ENCODE measurements at places on chromosomes 2 and 18.

GRCh38 chr2:226916669-226917068 is 80.8 kb downstream of the RHBDD1 start:
- DNase-seq: no peak

DNA sequence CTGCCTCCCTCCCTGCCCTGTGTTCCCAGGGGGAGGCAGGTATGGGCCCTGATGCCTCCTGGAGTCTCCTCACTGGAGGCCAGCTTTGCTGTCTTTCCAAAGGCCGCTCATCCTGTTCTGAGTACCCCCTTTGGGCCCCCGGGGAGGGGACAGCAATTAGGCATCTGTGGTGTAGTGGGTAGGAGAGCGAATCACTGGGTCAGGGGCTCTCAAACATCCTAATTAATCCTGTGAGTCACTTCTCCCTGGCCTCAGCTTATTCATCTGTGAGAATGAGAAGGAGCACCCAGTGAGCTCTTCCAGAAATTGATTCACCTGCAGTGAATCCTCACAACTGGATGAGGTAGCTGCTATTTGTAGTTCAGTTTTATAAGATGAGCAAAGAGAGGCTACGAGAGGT is 16.4 kb downstream of the TET3 start:
- no peak for DNase-seq

GRCh38 chr2:170887896-170888295 is 41.2 kb upstream of the GORASP2 start:
- no peak for DNase-seq

DNA sequence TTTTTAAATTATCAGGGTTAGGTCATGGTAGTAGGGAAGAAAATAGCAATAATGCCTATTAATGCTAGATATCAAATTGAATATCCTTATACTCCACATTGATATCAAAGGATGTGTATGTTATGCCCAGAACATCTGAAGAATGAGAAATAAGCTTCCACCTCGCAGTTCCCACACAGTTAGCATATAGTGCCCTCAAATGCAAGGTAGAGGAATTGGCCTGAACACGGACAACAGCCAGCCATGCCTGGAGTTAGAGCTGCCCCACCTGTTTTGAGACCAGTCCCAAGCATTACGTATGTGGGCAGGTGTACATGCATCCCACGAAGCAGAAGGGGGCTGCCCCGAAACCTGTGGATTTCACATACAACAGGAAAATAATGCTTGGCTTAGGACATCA is 79.6 kb downstream of the SUMO1 start:
- no peak for DNase-seq

DNA sequence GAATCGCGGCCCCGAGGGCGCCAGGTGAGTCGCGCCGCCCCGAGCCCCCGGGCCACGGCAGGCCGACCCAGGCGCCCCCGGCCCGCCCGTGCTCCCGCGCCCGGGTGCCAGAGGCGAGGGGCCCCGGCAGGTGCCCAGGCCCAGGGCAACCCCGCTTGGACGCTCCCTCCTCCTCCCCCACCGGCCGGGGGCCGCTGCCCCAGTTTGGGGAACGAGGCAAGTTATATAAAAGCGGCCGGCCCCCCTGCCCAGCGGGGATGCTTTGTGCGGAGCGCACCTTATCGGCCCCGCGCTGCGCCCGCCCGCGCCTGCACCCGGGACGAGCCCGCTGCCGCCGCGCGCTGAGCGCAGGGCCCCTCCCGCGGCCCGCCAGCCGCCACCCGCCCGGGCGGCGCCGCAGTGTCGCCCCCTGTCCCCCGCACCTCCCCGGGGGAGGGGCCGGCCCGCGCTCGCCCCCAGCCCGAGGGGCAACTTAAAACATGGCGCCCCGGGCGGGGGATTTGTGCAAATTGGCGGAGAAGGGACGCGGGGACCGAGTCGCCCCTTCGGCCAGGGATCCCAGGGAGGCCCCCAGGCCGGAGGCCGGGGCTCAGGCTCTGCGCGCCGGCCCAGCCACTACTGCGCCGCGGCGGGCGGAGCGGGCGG is 639 bp downstream of the EPB41L3 start:
- DNase-seq: no peak

DNA sequence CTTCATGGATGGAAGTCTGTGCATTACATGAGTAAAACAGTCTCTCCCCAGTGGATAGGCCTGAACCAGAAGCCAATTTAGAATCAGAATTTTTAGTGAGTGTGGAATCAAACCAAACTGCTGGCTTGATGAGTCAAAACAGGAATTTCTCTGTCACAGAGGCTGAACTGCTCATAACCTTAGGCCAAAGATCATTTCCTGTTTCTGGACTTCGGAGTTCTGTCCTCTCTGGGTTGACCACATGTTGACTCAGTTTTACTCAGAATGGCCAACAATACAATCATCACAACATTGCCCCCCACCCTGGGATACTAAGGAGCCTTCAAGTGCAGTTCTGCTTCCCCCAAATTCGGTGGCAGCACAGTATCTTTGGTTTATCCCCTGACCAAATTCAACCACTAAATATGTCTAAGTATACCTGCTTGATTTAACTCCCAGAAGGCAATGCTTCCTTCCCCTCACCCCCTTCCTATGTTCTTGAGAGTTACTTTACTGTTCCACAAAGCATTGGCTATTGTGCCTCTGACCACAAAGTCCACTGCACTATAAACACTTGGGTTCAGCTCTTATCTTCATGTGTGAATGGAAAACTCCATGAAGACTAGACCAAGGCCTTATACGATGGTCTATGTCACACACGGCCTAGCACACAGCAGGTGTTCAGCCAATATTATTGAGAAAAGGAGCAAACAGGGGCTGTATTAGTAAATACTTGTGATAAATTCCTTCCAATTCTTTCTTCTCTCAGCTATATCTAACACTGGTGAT is 67.8 kb downstream of the NXPH2 start:
- no peak for DNase-seq

DNA sequence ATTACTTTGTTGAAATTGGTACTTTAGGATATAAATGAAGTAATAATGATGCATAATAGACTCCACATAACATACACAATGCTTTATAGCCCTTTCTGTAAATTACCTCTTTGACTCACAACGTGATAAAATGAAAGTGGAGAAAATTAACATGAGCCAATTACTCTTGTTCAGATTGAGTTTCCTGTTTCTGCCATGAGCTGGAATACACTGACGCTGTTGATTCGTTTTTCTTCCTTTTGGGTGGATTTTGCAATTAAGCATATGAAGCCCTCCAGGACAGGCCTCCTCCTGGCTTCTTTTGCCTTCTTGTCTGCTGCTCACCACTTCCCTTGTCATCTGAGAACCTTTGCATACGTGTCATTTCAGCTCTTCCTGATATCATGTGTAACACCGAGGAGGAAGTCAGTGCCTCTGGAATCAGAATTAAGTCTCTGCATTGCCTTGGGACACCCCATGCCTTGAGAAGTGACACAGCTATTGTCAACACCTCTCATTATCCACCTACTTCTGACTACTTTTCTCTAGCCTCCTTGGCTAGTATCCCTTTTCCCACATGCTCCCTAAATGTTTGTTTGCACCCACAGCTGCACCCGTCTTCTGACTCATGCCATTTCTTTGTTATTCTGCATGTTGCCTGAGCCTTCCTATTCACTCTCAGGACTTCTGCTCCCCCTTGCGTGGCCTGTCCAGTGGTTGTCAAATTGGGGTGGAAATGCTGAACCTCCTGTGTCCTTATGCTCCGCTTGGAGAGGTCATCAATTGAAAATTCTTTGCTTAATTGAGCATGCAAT is 134.1 kb downstream of the FMNL2 start:
- no peak for DNase-seq

GRCh38 chr18:14922965-14923565 is 175.1 kb downstream of the ANKRD30B start:
- DNase-seq: no peak

DNA sequence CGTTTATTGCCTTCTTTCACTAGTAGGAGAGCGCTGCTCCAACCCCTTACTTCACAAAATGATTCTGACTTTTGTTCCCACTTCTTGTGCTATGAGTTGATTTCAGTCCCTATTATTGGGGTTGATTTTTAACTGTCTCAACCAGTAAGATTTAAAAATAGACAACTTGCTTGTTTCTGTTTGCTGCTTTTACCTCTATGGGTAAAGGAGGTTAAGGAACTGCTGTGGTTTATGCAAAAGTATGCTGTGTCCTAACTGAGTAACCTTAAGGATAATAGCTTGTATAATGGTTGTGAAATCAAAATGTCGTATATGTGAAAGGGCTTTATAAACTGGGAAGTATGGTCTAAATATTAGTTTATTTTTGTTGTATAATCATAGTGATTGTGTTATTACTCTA is 22.6 kb downstream of the ALMS1 start:
- no peak for DNase-seq

DNA sequence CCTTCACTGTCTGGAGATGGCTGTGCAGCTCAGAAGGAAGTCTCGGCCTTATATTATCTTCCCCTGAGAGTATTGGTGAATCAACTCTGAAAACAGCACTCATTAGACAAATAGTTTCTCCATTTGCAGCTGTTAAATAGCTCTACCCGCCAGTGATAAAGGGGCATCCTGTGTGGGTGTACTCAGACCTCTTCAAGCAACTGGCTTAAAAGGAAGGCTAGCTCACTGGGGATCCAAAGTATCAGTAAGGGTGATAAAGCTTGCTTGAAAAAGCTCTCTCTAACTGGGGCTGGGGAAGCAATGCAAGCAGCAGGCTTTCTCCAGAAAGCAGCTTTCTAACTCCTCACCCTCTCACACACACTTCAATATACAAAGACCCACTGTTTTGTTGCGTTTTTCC is 64.9 kb upstream of the PSMD14 start:
- no peak for DNase-seq

DNA sequence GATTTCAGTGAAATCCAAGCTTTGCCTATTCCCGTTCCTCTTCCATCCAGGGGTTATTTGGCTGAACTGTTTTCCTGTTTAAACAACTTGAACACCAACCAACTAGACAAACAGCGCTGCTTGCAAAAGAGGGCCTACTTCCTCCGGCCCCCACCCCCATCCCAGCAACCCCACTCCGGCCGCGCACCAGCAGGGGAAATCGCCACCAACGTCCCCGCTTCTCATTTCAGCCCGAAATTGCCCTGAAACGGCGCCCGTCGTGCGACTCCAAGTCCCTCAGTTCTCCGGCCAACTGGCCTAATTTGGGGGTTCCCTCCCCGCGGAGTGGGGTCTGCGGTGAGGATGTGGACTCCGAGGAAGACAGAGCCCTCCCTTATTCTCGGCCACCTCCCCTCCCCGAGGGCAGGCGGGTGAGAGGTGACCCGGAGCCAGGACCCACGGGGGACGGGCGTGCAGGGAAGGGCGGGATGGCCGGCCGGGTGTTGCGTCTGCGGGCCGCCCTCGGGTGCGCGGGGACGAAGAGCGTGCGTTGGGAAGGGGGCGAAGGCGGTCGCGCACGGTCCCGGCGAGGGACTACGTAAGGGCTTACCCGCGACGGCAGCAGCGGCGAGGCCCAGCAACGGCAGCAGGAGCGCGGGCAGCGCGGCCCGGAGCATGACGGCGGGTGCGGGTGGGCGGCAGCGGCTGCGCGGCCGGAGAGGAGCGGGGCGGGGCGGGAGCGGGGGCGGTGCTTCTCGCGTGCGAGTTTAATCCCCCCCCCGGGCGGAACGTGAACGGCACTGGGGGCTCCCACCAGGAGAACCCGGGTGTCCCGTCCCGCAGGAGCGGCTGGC is at the start of gene CD302:
Gene CD302, minus strand, starts transcription at position 666 of the 833 bp plus-strand sequence. Its CDS starts 10 bp downstream, at position 656.
- DNase-seq: peak; percentile 4

DNA sequence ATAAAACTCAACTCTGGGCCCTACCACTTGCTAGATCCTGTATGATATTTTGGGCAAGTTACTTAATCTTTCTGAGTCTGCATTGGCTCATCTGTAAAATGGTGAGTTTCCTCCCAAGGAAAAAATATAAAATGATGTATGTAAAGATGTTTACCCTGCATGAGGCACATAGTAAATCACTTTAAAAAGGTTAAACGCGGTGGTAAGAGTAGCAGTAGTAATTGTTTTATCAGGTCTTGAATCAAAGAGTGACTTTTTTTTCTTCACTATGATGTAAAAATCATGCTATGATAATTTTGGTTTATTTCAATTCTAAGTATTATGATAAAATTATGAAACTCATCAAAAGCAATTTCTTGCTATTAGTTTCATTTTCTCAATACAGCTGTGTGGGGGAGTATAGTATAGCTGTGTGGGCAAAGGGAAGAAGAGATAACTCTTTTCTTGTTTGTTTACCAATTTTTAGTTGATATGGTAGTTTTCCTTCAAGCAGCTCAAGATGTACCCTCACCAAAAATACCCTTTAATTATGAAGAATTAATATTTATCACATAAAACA is 10.7 kb downstream of the ARHGAP15 start:
- no peak for DNase-seq

- DNase-seq: no peak
Measured at GRCh38 chr2:69499242-69499641, 62.0 kb upstream of the NFU1 start.

- DNase-seq: no peak
Measured at GRCh38 chr2:220076734-220077133, 449.3 kb downstream of the SLC4A3 start.

DNA sequence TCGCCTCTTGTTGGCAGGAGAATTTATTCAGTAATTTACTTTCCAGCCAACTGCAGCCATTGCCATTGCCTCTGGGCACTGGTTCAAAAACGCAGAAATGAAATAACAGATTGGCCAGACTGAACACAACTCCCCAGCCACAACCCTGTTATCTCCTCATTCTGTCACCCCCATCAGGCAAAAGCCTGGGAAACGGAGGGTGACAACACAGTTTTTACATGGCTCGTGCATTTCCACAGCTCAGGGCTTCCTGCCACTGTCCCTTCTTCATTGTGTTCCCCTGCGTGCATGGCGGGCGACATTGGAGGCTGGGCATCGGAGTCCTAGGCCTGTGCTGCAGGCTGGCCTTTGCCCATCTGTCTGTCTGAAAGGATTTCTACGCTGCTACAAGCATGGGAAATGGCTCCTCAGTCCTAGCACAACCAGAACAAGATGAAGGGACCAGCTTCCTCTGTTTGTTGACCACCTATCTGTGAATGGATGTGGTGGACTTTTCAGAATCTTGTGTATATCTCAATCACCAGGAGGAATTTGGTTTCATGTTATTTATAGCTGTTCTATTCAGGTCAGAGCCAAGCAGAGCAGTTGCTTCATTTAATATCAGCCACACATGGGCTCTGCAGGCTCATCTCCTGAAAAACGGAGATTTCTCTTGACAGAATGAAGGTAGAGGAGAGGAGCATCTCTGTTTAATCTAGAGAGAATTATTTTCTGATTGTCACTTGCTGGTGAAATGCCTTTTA is 107.0 kb downstream of the MGAT5 start:
- no peak for DNase-seq

Data from activated CD4-positive, alpha-beta T cell treated with anti-CD3 and anti-CD28 coated beads, Interleukin-2, amount 50 U/mL, for 1 hour (primary cell).